Keratinocyte (primary cell): ENCODE measurements at places on chromosomes 11 and 22. TPM values are rescaled to one million over a fixed set of nuclear protein-coding genes. Genes with fewer than 3 reads are reported as not detected.

DNA sequence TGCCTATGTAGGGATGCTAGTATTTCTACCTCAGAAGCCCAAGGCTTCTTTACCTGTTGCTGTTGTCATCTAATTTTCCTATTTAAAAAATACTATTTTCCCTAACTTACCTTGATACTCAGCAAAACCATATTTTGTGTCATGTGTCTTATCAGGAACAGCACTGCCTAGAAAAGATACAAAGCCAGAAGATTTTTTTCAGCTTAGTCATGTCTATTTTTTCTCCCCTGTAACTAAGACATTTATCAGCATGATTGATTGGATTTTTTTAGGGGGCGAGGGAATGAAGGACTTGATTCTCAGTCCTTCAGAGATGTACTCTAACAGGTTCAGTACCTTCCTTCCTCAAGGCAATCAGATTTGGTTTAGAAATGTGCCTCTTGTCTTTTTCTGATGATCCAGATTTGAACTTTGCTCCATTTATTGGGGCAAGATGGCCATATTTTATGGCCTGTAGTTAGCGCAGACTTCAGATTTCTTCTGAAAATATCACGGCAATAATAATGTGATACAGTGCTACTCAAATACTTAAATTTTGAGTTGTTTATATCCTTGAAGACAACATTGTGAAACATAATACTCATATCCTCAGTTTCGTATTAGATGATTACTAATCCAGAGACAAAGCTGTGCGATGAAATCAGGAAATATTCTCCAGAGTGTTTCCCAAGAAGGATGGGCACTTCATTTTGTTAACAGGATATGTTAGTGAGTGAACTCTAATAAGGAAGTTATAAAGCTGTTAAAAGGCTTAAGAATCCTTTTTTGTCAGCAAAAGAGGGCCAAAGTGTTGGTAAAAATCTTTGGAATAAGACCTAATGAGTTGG lies 3.8 kb upstream of the PIK3IP1 start:
- no peaks in the 10 kb centered on the region for H3K36me3 ChIP-seq
- no peak overlapping the region for H3K4me3 ChIP-seq
- peaks cover 41% of the 10 kb centered on the region for H3K4me1 ChIP-seq

- H3K36me3 ChIP-seq: no peaks in the 10 kb centered on the region
- no peak overlapping the region for H3K27ac ChIP-seq
- DNase-seq: no peak
- peaks cover 41% of the 10 kb centered on the region for H3K27me3 ChIP-seq
- H3K4me3 ChIP-seq: no peak overlapping the region
- H3K4me1 ChIP-seq: peaks cover 11% of the 10 kb centered on the region
Measured at GRCh38 chr22:19713650-19714311, 522 bp upstream of the SEPTIN5 start.

CDPF1 gene
- 5.9 to 7.7 TPM (median 7.5 TPM) in 3 replicates for polyA plus RNA-seq

RIMBP3C gene
- polyA plus RNA-seq: 0.01 TPM in 1 of 3 replicates, not detected in the others

TECTA gene
- 0.10 to 0.21 TPM (median 0.17 TPM) in 3 replicates for polyA plus RNA-seq

BIK gene
- 2.9 to 4.6 TPM (median 4.4 TPM) in 3 replicates for polyA plus RNA-seq

PHOX2A gene
- not detected in 3 replicates for polyA plus RNA-seq

WNT7B gene
- polyA plus RNA-seq: 1.5 to 1.7 TPM (median 1.7 TPM) in 3 replicates

DNA sequence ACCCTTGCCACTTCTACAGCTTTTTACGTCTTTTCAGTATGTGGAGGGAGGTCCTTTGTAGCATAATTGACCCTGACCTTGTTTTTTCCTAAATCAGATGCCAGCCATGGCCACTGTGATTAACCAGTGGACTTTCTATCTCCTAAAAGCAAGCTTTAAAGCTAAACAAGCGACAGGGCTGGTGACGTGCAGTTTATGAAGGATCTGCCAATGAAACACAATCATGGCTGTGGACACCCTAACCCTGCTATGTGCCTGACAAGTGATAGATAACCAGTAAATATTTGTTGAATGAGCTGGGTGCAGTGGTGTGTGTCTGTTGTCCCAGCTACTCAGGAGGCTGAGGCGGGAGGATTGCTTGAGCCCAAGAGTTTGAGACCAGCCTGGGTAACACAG lies 64.2 kb downstream of the LIF start:
- H3K27me3 ChIP-seq: no peaks in the 10 kb centered on the region
- DNase-seq: no peak
- H3K4me3 ChIP-seq: no peak overlapping the region
- H3K4me1 ChIP-seq: no peaks in the 10 kb centered on the region
- H3K27ac ChIP-seq: no peak overlapping the region

DNA sequence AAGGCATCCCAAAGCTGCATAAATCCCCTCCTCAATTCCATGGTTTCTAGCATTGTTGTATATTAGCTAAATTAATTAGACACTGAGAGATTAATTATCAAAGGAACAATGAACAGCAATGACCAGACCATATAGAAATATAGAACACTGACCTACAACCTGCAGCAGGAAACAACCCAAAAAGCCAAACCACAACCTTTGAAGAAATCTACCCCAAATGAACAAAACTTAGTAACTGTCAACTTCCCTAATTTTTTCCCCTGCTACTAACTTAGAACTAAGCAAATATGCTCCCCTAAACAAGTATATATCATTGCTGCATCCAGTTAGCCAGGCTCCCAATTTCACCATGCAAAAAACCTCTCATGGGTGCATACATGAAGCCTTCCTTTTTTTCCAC lies 268.0 kb upstream of the ANO3 start:
- no peaks in the 10 kb centered on the region for H3K4me1 ChIP-seq
- no peaks in the 10 kb centered on the region for H3K36me3 ChIP-seq
- no peak for DNase-seq
- no peak overlapping the region for H3K4me3 ChIP-seq
- no peaks in the 10 kb centered on the region for H3K27me3 ChIP-seq

XKR3 gene
- not detected in 3 replicates for polyA plus RNA-seq

LRP5 gene
- polyA plus RNA-seq: 6.6 to 8.6 TPM (median 8.0 TPM) in 3 replicates

- no peaks in the 10 kb centered on the region for H3K4me1 ChIP-seq
- no peaks in the 10 kb centered on the region for H3K27me3 ChIP-seq
- H3K27ac ChIP-seq: no peak overlapping the region
Measured at GRCh38 chr11:112255067-112255720, 5.5 kb downstream of the PLET1 start.

APOA4 gene
- polyA plus RNA-seq: not detected in 3 replicates

DNA sequence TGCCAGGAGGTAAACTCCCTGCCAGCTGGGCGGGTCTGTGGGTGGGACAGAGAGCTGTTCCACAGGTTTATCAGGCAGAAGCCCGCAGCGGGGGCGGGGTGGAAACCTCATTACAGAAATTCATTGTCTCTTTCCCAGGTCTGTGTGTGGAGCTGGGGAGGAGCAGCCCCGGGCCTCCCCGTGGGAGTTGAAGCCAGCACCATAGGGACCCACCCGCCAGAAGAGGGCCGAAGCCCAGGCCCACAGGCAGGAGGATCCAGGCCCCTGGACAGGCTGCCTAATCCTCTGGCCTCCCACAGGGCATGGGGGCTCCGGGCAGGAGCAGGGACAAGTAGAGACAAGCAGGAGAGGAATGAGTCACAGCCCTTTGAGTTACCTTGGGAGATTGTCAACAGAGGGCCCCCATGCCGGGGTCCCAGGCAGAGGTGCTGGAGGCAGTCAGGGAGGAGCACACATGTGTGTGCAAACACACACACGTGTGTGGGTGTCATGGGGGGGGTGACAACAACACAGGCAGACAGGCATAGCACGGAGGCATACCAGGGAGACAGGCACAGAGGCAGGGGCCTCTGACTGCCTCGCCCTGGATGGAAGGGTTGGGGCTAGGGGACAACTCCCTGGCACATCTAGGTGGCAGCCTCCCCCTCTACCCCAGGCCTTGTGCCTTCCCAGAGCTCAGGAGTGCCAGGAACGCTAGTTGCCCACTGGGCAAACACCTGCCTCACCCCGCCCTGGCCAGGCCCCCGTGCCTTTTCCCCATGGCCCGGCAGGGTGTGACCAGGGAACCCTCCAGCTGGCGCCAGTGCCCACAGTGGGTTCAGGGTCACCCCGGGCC lies 1.4 kb downstream of the CDC42BPG start:
- no peaks in the 10 kb centered on the region for H3K27me3 ChIP-seq
- DNase-seq: no peak
- H3K36me3 ChIP-seq: peaks cover 16% of the 10 kb centered on the region
- peak overlapping the region; percentile 93 for H3K27ac ChIP-seq

OR4A16 gene
- not detected in 3 replicates for polyA plus RNA-seq

WT1 gene
- polyA plus RNA-seq: not detected in 3 replicates

- no peak within 1 kb of the TSS for H3K27ac ChIP-seq
- H3K36me3 ChIP-seq: no peaks in the 10 kb centered on the region
- H3K4me3 ChIP-seq: no peak within 1 kb of the TSS
- H3K27me3 ChIP-seq: peaks cover 34% of the 10 kb centered on the region
Measured at GRCh38 chr11:17547051-17547577, at the start of gene OTOG. Gene OTOG (plus strand): TSS chr11:17547259. CDS start chr11:17547373, 114 bp downstream.

VPREB1 gene
- not detected in 3 replicates for polyA plus RNA-seq

DNA sequence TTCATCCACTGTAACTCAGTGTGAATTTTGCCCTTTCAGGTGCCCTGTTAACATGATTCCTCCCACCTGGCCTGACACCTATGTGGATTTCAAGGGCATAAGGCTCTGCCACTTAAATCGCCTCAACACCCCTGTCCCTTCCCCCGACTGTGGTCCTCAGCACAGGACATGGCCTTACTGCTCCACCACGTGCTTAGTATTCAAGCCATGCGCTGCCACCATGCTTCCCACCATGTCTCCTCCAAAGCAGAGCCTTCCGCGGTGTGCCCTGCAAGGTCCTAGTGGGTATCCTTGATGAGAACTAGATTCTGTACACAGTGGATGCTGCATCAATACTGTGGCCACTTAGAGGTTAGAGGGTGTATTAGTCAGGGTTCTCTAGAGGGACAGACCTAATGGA lies 51.9 kb downstream of the BUD13 start:
- H3K4me3 ChIP-seq: no peak overlapping the region
- DNase-seq: no peak
- no peak overlapping the region for H3K27ac ChIP-seq
